Stimulated activated CD4-positive, alpha-beta T cell treated with anti-CD3 and anti-CD28 coated beads, TNF-alpha, amount 100 ng/mL, for 1 hour (primary cell): ENCODE measurements at places on chromosomes 12 and 14.

DNA sequence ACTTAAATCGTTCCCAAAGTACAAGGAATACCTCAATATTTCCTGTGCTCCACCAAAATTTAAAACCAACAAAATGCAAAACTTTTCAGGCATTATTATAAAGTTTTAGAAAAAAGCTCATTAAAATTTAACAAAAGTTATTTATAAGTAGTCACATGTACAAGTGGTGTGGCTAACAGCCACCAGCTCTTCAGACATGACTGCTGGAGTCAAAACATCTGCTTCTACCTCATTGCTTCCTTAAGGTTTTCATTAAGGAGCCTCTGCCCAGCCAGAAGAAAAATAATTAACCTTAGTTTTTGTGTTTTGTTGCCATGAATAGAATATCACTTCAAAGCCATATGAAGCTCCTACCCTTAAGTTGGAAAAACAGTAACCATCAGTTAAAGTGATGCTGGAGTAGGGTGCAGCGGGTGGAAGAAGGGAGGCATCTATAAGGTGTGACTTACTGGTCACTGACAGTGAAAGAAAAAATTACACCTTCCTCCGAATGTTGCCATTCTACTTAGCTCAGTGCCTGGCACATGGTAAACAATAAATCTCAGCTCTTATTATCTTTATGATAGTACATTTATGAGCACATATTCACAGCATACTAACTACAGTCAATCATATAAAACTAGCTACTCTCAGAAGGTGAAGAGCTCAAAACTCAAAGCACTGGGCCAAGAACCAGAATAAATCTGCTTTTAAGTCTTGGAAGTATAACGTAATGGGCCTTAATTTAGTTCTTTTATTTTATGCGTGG lies 57.7 kb downstream of the GALC start:
- DNase-seq, result no peak

GRCh38 chr14:91286530-91286937 lies 42.0 kb upstream of the GPR68 start:
- DNase-seq, result peak; percentile 52

DNA sequence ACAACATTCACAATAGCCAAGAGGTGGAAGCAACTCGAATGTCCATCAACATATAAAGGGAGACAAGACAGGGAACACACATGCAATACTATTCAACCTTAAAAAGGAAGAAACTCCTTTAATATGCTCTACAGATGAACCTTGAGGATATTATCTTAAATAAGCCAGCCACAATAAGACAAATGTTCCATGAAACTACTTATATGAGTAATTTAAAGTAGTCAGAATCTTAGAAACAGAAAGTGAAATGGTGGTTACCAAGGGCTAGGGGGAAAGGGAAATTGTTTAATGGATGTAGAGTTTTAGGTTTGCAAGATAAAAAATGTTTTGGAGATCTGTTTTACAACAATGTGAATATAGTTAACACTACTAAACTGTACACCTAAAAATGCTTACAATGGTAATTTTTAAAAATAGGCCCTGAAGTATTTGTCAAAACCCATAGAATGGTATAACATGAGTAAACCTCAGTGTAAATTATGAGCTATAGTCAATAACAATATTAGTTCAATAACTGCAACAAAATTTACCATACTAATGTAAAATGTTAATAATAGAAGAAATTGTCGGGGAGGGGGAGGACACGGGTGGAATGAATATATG lies 71.1 kb downstream of the EGLN3 start:
- DNase-seq, result no peak

DNA sequence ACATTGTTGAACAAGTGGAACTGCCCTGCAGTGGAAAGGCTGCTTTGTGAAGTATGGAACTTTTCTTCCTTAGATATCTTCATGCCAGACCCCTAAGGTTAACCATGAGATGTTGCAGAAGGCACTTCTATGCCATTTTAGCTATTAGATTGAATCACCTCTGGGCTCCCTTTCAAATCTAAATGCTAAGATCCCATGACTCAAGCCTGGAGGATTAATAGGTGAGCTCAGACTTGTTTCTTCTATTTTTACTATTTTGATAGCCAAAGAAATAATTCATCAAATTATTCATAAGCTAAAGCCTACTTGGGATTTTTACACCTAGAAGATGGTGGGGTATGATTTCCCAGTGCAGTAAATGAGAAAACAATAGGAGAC lies 64.3 kb downstream of the DAD1 start:
- DNase-seq, result no peak

- DNase-seq, result no peak
These were observed 620 bp downstream of the TMTC1 start for GRCh38 chr12:29782871-29783772.

DNA sequence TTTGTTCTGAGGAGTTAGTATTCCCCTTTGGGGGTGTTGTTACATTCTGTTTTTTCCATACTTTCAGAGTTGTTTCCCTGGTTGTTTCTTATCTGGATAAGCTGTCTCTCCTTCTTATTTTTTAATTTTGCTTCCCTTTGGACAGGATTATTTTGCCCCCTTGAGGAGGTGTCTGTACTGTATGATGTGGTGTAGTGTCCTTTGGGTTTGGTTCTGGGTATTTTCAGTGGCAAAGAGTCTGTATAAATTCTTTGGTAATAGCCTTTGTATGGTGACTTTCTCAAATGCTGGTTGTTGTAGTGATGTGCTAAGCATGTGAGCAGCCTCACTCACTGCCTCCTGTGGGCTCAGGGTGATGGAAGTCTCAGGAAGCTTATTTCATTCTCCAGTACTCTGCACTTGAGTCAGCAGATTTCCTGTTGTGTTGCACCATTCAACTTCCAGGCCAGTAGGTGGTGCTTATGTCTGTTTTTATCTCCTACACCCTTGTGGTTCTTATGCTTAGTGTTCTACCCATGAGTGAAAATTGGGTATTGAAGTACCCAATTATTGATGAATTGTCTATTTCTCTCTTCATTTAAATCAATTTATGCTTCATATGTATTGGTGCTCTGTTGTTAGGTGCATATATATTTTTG lies 103.3 kb upstream of the PMCH start:
- DNase-seq, result no peak

DNA sequence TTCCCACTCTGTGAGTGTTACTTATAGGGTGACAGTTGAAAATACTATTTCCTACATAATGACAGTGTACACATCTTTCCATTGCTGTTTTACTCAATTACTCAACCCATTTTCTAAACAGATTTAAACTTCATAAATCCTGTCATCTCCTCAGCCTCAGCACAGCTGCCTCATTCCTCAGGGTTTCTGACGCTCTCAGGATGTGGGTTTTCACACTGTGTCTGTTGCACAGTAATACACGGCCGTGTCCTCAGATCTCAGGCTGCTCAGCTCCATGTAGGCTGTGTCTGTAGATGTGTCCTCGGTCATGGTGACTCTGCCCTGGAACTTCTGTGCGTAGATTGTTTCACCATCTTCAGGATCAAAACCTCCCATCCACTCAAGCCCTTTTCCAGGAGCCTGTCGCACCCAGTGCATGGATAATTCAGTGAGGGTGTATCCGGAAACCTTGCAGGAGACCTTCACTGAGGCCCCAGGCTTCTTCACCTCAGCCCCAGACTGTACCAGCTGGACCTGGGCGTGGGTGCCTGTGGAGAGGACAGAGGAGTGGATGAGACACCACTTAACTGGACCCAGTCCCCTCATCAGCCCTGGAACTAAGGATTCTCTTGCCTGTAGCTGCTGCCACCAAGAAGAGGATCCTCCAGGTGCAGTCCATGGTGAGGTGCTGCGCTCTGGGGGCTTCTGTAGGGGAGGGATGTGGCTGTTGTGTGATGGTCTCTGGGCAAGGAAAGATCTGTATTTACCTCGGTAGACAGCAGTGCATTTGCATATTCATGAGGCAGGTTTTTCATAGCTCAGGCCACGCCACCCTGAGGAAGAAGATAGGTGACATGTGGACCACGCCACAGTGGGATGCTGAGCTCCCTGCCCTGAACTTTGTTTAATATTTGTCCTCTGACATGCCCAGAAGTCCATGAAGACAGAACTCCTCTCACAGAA lies 750.2 kb downstream of the TMEM121 start:
- no peak for DNase-seq

- DNase-seq, result no peak
These were observed 212.5 kb downstream of the TBX5 start for GRCh38 chr12:114193474-114193873.

- no peak for DNase-seq
These were observed 59.5 kb downstream of the SEL1L start for GRCh38 chr14:81474148-81474492.

- no peak for DNase-seq
These were observed 111.3 kb downstream of the DYRK2 start for GRCh38 chr12:67759829-67760228.

GRCh38 chr14:53855574-53855973 lies 101.1 kb downstream of the BMP4 start:
- no peak for DNase-seq

DNA sequence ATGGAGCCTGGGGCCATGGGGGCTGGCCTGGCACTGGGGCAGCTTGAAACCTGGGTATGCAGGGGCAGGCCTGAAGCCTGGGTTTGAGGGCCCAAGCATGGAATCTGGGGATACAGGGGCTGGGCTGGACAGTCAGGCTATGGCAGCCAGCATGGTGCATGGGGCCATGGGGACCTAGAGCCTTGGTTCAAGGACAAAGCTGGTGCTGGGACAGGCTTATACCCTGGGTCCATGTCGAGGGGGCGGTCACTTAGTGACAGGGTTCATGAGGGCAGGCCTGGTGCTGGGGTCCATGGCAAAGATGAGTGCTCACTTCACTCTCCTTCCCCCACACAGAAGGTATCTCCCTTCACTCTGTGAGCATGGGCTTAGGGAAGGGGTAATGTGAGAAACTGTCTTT lies 116.2 kb downstream of the BBS10 start:
- DNase-seq, result no peak

DNA sequence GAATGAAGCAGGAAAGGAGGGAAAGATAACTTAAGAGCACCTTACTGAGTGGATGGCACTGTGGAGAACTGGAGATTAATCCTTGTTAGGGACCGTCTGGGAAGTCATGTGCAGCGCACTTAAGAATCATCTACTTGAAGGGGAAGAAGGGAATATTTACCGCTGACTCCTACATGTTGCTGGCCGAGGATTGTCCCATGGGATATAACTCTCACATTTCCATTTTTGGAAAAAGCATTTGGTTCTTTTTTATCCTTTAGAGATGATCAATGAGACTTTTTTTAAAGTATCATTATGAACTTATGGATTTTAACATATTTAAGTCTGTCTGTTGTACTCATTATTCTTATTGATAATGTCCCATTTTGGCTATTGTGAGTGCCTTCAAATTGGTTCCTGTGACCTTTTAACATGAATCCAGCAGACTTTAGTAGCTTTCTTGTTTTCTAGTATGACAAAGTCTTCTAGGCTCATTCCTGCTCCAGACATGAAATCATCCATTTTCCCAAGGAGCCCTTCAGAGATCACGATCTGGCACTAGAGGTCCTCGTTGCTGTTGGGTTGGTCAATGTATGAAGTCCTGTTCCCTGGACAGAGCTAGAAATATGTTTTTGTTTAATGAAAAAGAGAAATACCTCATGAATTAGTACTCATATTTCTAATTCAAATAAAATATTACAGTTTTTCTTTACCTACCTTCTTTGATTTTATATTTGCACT lies 20.2 kb upstream of the FAM234B start:
- no peak for DNase-seq

DNA sequence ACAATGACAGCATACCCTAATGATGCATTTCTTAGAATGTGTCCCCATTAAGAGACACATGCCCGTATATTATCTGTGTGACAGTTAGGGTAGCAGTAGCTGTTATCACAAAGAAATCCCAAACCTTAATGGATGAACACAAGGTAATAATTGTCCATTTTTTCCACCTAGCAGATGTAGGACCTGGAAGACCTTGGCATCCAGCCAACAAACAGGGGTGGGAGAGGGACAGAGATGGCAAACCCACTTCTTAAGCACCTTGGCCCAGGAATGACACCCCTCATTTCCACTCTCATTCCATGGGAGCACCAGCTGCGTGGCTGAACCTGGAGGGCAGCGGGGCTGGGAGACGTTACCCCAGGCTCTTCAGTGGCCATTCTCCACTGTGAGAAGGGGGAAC lies 679.0 kb downstream of the AACS start:
- DNase-seq, result no peak

DNA sequence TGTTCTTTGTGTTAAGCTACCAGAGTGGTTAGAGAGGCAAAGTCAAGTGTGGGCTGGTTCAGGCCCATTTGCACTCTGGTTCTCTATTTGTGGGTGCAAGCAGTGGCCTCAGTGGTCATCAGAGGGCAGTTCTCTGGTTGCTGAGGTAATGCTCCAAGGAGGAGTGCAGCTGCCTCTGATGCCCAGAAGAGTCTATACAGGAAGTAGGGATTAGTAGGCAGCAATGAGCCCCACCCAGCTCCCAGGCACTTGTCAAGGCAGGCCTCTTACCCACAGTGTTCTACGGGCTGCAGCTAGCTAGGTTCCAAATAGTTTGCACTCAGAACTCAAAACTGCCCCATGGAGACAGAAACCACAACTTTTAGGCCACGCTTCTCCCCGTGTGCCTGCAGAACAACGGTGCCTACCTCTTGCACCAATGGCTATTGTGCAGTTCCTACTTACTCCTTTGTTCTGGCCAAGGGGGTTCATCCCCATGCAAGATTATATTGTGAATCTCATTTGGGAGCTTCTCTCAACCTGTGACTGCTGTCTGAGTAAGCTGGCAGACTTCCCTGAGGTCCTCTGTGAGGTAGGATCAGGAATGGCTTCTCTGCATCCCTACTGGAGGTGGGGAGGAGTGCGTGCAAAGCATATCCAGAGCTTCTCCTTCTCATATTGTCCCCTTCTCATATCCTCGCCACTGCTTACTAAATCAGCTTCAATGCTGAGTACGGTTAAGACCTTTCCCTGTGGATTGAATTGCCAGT lies 410.3 kb upstream of the LMO3 start:
- DNase-seq, result no peak

DNA sequence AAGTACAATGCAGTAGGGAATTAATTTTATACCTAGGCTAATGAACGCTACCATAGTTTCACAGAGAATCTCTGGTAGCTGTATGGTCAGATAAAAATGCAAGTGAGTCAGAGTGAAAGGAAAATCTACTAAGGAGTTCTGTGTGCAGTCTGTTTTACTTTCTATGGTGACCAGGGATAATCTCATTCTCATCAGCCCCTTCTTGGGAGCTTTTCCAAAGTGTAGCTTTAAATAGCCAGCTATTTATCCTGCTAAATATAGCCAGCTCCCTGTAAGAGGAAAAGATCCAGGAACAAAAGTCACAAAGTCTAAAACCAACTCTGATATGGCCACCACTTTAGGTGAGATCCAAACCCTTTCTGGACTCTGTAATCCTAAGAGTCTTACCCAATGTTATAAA lies 75.5 kb downstream of the TMEM116 start:
- DNase-seq, result no peak

GRCh38 chr12:93882763-93883162 lies 205.6 kb downstream of the CRADD start:
- DNase-seq, result no peak
